Temporal lobe (tissue), 4 donors: ENCODE measurements at places on chromosomes 2 and 18. TPM values are rescaled to one million over a fixed set of nuclear protein-coding genes. Genes with fewer than 3 reads are reported as not detected.

Gene ALKAL2
- not detected for total RNA-seq

Gene FLACC1
- 3.0 TPM for total RNA-seq

Gene RAX
- total RNA-seq, result not detected

Gene PID1
- total RNA-seq, result 32.0 TPM

Gene DES
- 0.49 TPM for total RNA-seq

Gene NEU2
- not detected for total RNA-seq

Gene PAX3
- 0.49 TPM for total RNA-seq

Gene RTTN
- 31.0 TPM for total RNA-seq

Gene ANKRD36B
- 197 TPM for total RNA-seq

Gene TNS1
- total RNA-seq, result 7.1 TPM

Gene POTEI
- total RNA-seq, result under 0.01 TPM

Gene HDLBP
- 122 TPM for total RNA-seq

Gene TMEM17
- total RNA-seq, result 4.4 TPM

Gene ASPRV1
- 1.7 TPM for total RNA-seq
